MCF 10A (cell line): ENCODE measurements at places on chromosomes 7 and 10. TPM values are rescaled to one million over a fixed set of nuclear protein-coding genes. Genes with fewer than 3 reads are reported as not detected.

DNA sequence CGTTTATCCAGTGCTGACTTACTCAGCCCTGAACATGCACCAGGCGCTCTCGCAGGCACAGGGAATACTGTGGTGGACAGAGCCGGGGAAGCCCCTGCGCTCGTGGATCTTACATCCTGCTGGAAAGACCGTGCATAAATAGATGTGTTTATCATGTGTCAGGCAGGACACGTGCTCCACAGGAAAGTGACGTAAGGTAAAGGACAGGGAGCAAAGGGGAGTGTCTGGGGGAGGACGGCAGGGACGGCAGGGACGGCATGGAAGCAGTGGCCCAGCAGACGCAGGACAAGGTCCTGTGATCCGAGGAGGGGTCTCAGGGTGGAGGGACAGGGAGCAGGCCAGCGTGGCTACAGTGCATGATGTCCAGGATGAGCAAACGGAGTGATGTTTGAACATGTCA is 410.5 kb downstream of the PAXIP1 start:
- no peak for DNase-seq

DNA sequence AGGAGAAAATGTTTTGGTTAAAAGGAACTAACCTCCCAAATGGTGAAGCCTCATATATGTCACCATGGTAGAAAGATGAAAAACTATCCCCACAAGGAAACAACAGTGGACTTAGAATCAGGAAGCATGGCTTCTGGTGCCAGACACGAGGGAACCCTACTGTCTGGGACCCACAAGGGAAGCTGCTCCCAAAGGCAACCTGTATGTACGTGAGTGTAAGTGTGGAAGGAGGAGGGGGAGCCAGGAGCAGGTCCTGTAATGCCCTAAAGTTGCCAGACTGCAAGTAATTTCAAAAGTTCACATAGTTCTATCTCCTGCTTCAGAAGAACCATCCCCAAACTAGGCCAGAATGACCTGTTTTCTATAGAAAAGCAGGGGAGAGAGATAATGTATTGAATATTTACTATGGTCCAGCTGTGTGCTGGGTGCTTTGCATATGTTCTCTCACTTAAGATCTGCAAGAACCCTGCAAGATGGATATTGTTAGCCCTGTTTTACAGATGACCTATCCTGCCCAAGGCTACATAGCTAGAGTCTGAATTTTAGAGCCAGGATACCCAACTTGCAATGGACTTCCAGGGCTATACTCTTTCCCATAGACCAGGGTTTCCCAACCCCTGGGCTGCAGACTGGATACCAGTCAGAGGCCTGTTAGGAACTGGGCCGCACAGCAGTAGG is 19.2 kb downstream of the DUSP5 start:
- DNase-seq, result no peak

Gene SFMBT2
- total RNA-seq, result 5.8 and 7.4 TPM in 2 replicates

Gene HKDC1
- 0.68 and 1.1 TPM in 2 replicates for total RNA-seq

- DNase-seq, result peak; percentile 37
Observed at GRCh38 chr10:18140957-18141845, 977 bp downstream of the CACNB2 start.

DNA sequence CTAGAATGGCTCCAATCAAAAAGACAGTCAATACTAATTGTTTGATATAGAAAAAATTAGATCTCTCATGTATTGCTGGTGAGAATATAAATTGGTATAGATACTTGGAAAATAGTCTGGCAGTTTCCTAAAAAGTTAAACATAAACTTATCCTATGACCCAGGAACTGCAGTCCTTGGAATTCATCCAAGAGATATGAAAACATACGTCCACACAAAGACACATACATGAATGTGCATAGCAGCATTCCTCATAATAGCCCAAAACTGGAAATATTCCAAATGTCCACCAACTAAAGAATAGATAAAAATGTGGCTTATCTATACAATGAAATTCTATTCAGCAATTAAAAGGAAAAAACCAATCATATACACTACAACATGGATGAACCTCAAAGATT is 128.4 kb downstream of the ZFAND4 start:
- DNase-seq, result no peak

Gene PRLHR
- total RNA-seq, result not detected in 2 replicates

DNA sequence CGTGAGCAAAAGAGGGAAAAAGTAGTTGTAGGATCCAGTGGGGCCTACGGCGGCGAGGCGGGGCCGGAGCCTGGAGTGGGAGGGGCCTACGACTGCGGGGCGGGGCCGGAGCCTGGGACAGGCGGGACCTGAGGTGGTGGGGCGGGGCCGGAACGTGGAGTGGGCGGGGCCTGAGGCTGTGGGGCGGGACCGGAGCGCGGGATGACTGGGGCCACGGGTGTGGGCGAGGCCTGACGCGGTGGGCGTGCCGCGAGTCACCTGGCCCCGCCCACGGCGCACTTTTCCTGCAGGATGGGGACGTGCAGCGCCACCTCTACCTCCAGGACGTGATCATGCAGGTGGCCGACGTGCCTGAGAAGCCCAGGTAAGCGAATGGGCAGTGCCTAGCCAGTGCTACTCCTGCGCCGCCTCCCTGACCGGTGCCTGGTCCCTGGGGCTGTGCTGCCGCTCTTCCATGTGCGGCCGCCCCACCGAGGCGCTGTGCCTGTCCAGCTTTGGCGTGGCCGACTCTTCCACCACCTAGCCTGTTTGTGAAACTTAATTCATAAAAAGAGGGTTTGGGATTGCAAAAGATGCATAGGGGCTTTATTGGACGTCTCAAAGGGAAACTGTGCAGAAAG is 496 bp downstream of the ZNF511 start:
- peak; percentile 91 for DNase-seq

Gene DNAJC12
- 9.5 and 13.8 TPM in 2 replicates for total RNA-seq

DNA sequence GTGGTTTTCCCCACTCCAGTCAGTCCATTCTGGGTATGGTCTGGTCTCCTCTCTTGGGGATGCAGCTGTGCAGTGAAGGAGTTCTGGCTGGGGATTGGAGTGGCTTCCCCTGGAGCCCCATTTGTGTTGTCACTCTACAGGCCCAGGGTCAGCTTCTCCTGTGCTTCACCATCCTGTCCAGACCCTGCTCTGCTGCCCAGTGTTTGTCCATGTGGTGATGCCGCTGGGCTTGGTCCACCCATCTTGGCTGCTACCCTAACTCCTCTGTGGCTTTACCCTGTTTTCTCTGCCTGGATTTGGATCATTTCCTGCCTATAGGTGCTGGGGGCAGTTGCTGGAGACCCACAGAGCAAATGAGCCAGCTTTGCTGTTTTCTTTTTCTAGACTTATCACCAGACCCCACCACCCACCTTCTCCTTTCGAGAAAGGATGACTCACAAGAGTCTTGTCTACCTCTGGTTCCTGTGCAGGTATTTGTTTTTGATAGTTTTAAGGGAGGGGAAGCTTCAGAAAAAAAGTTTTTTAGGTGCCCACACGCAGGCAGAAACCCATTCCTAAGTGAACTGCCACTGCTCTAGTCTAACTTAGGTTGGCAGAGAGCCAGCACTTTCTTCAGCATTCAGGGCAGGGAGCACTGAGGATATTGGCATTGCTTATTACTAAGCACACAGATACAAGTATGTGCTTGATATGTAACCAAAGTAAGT is 8.5 kb downstream of the ZDHHC16 start:
- peak; percentile 51 for DNase-seq

Gene GPER1
- total RNA-seq, result 0.28 and 0.32 TPM in 2 replicates

Gene SPDYE11
- total RNA-seq, result not detected in 2 replicates

Gene ANKRD30A
- not detected in 2 replicates for total RNA-seq

- DNase-seq, result no peak
Observed at GRCh38 chr10:101843032-101844021, at the start of gene KCNIP2. TSS of gene KCNIP2 (minus strand) at chr10:101843800. CDS start at chr10:101843568, 232 bp downstream.

DNA sequence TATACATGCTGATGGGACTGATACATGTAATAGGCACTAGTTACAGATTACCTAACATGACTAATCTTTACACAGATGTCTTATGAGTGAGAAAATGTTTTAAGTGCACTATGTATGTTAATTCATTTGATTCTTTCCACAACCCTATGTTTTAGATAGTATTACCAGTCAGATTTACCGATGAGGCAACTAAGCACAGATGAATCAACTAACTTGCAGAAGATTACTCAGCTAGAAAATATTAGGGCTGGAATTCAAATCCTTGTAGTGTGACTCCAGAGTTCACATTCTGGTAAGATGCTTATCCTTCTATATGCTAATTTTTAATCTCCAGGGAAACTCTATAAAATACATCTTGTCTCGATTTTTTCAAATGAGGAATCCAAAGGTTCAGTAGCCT is 964.9 kb downstream of the REEP3 start:
- DNase-seq, result peak; percentile 16

Gene TECTB
- total RNA-seq, result not detected in 2 replicates

- DNase-seq, result no peak
Observed at GRCh38 chr7:98278408-98278807, 3.1 kb upstream of the BRI3 start.

DNA sequence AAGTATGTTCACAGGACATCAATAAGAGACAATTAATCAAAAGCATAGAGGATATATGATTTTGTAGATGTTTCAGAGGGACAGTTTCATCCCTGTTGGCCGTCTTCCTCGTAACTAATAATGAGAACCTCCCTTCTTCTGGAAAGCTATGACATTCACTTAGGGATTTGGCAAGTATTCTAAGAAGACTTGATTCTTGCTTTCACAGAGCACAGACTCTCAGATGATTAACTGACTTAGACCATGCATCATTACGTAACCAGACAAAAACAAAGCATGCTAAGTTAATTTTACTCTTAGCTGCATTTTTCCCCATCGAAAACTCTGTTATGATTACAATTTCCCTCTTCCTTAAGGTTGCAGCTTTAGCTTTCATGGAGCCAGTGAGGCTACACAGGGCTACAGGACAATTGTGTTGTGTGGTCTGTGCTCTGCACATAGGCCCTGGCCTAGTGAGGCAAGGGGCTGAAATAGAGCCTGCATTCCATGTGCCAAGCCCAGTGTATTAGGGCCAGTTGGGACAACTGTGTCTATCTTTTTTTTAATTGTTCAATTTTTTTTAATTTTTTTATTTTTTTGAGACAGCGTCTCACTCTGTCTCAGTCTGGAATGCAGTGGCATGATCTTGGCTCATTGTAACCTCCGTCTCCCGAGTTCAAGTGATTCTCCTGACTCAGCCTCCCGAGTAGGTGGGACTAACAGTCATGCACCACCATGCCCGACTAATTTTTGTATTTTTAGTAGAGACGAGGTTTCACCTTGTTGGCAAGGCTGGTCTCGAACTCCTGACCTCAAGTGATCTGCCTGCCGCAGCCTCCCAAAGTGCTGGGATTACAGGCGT is 105.3 kb downstream of the PLXDC2 start:
- peak; percentile 65 for DNase-seq

DNA sequence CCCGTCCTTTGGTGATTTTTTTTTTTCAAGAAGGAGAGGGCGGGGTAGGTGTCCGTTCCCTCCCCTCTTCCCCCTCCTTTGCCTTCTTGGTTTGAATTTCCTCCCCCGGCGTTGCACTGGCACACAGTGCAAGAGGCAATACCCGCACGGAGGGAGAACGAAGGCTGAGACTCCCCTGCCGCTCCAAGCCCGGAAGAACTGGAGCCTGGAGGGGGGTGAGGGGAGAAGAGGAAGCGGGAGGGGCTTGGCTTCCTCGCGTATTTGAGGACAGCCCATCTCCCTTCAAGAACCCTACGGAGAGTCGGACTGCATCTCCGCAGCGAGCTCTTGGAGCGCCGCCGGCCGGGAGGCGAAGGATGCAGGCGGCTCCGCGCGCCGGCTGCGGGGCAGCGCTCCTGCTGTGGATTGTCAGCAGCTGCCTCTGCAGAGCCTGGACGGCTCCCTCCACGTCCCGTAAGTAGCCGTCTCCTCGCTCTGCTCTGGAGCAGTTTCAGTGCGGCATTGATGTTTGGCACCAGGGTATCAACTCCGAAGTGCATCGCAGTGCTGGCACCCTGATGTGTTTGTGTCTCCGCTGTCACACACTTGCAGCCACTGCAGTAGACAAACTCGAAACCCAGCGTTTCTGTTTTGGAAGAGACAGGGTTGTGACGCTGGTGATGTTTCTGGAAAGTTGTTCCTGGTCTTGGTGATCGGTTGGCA is at the start of gene CNTNAP2:
Gene CNTNAP2, plus strand, starts transcription at position 281 of the 702 bp plus-strand sequence. Its CDS starts 76 bp downstream, at position 357.
- DNase-seq, result no peak

- no peak for DNase-seq
Observed at GRCh38 chr10:132837905-132838304, 52.0 kb upstream of the NKX6-2 start.

DNA sequence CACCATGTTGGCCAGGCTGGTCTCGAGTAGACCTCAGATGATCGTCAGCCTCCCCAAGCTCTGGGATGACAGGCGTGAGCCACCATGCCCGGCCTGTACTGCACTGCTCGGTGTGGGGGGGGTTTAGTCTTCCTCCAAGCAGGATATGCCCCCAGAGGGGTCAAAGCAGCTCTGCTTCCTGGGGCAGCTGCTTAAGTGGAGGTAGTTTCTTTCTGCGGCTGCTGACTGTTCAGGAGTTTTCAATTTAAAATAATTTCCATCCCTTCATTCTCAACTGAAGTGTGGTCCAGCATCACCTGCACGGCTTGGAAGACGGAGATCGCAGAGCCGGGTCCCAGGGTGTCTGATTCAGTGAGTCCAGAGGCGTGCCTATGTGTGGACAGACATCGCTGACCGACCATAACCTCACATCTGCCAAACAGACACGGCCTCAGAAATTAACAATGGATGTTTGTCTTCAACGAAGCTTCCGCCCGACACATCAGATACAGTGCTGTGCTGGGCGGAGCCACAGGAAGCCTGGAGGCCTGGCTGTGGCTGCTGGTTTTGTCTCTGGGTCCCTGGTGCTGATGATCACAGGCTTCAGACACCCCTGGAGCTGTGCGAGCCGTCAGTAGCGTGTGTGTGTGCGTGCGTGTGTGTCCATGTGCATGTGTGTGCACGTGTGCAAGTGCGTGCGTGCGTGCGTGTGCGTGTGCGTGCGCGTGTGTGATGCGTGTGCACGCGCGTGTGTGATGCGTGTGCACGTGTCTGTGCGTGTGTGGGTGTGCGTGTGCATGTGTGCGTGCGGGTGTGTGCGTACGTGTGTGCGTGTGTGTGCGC is 226.5 kb upstream of the PITRM1 start:
- no peak for DNase-seq

- no peak for DNase-seq
Observed at GRCh38 chr7:84629216-84629615, 434.6 kb upstream of the SEMA3A start.

Gene OR2A42
- not detected in 2 replicates for total RNA-seq

DNA sequence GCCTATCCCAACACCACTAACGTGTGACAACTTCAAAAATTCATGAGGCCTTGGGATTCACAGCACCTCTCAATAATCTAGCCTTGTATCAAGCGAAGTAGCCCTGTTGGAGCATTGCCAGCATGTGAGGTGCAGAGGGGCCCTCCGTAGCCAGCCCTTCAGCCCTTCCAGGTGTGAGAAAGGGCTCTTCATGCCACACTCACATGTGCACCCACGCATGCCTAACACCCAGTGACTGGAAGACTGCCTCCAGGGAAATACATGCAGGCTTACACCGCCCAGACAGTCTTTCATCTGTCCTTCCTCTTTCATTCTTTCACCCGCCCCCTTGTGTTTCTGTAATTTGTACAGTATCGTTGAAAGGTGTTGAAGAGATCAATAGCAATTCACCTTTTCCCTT is 26.1 kb downstream of the LRRC4 start:
- no peak for DNase-seq

DNA sequence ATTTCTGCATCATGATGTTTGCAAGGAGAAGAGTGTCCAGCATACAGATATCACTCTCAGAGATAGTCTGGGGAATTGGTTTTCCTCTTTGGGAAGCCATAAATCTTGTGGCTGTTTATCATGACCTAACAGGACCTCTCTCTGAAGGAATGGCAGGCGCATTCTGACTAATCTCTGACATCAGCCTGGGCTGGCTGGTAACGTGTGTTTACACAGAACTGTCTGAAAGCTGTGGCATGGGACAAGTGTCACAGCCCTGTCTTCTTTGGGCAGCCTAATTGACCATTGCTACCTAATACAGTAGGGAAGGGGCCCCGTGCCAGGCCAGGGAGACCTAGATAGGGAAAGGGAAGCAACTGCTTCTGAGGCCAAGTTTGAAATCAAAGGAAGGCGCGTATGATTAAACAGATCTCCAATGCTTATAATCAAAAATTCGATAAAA is 73.9 kb upstream of the CABCOCO1 start:
- no peak for DNase-seq
